Stimulated activated CD8-positive, alpha-beta memory T cell treated with anti-CD3 and anti-CD28 coated beads, Interleukin-15, amount 100 ng/mL, for 4 hours (primary cell): ENCODE measurements at places on chromosomes 6 and 20.

GRCh38 chr20:4937407-4938319 is 63.6 kb downstream of the SLC23A2 start:
- DNase-seq: no peak

DNA sequence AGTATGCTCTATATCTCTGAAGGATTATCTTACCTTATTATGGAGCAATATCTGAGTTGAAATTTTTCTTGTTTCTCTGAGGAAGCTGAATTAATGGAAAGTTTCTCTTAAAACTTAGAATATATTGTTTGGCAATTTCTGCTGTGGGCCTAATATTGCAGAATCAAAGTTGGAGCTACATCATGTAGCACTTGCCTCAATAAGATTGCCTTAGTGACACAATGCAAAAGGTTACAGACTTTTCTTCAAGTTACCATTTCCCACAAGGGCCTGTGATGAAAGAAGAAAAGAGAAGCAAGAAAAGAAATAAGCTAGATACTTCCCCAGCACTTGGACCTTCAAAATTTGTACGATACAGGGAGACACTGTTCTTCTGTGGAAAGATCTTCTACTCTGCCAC is 151.2 kb downstream of the SOBP start:
- no peak for DNase-seq

DNA sequence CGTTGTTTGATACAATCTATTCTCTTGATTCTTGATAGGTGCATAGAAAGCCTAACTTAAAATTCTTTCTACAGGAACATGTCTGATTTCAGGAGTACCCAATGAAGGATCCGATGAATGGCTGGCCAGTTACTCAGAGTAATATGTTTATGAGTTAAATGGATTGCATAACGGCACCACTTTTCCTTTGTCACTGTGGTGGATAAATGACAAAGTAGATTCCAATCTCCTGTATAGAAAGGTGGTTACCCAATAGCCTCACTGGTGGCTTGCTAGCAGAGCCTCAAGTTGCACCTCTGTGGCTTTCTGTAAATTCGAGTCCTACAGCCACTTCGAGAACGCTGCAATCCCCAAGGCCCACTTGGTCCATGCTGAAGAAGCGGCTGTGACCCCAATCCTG is 28.4 kb downstream of the LHFPL5 start:
- DNase-seq: no peak

GRCh38 chr6:131947986-131948661 is 3.0 kb downstream of the CCN2 start:
- no peak for DNase-seq

- DNase-seq: no peak
Observed at GRCh38 chr20:45088247-45088646, 12.7 kb downstream of the KCNS1 start.

DNA sequence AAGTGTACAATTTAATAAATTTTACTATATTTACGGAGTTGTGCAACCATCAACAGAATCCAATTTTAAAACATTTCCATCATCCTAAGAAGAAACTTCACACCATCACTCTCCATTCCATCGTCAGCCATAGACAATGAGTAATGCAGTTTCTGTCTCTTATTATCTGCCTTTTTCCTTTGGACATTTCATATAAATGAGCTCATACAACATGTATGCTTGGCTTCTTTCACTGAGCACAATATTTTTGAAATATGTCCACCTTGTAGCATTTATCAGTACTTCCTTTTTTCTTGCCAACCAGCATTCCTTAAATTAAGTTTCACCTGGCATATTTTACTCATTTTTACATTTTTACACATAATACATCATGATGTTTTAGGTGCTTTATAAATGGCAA is 22.7 kb upstream of the HIVEP1 start:
- no peak for DNase-seq

GRCh38 chr20:57528148-57528547 is 3.2 kb upstream of the CTCFL start:
- DNase-seq: no peak

- no peak for DNase-seq
Observed at GRCh38 chr6:159852877-159853276, 37.9 kb upstream of the MAS1 start.

DNA sequence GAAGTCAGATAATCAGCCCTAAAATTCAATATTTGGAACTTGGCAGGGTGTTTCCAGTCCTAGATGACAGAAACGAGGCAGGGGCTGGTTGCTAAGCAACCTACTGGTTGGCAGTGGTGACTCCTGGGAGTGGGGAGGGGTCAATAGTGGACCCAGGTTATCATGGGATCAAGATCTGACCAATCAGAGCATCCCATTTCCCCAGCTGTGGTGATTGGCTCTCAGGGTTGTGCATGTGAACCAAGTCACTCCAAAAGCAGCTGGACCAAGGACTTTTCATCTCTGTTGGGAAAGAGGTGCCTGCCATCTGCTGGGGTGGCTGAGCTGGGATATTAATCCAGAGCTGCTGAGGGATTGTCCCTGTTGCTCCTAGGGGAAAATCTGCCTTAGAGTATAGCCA is 253.4 kb downstream of the PREX1 start:
- DNase-seq: no peak

- DNase-seq: no peak
Observed at GRCh38 chr20:731891-732560, 36.3 kb downstream of the SLC52A3 start.

DNA sequence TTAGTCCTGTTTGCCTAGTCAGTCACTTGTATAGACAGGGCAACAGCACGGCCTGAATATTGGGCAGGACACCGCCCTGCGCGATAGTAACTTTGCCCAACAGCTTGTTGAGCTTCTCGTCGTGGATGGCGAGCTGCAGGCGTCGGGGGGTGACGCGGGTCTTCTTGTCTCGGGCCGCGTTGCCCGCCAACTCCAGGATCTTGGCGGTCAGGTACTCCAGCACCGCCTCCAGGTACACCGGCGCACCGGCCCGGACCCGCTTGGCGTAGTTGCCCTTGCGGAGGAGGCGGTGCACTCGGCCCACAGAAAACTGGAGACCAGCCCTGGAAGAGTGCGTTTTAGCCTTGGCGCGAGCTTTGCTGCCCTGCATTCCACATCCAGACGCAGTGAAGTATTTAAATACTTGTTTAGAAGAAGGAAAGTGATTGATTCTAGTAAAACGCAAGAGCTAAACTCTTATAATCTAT is 92.8 kb upstream of the BTN3A2 start:
- DNase-seq: no peak

DNA sequence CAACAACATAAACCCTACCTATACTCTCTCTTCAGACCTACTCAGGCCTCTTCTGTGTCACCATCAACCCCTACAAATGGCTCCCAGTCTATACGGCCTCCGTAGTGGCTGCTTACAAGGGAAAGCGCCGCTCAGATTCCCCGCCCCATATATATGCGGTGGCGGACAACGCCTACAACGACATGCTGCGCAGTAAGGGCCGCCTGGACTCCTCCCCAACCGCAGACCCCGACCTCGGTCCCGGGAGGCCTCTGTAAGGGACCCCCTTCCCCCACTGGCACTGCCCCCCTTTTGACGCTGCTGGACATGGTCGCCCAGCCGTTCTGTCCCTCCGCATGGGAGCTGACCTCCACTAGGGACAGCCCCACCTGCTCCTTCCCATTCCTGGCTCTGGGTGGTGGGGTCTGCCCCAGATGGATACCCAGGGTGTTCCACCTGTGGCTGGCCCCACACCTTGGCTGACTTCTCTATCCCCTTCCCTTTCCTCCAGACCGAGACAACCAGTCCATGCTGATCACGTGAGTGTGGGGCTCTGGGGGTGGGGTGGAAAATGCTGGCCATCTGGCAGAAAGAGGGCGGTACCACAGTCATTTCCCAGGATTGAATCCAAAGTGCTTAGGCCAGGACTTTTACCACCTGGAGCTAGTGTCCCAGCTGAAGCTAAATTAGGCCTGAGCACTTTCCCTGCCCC is 25.0 kb downstream of the MYH7B start:
- DNase-seq: no peak

GRCh38 chr6:108671175-108671574 is 110.5 kb downstream of the FOXO3 start:
- no peak for DNase-seq

GRCh38 chr6:41021832-41022231 is 17.2 kb downstream of the UNC5CL start:
- no peak for DNase-seq

GRCh38 chr6:299104-299980 is 7.1 kb downstream of the DUSP22 start:
- DNase-seq: no peak

DNA sequence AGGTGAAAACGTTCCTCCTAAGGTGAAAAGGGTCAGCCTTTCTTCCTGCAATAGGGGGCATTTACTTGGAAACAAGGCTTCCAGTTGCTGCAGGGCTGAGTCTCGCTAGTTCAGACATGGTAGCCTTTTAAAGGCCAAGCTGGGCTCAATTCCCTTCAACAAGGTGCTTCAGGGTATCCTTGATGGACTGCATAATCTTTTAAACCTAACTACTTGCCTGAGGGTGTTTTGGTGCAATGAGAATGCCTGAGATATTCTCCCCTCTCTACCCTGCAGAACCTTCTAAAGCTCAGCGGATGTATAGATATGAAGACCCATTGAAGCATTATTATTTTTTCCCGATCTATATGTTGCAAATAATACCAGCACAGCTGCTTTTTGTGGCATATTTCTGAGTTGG is 416.1 kb downstream of the QKI start:
- no peak for DNase-seq

DNA sequence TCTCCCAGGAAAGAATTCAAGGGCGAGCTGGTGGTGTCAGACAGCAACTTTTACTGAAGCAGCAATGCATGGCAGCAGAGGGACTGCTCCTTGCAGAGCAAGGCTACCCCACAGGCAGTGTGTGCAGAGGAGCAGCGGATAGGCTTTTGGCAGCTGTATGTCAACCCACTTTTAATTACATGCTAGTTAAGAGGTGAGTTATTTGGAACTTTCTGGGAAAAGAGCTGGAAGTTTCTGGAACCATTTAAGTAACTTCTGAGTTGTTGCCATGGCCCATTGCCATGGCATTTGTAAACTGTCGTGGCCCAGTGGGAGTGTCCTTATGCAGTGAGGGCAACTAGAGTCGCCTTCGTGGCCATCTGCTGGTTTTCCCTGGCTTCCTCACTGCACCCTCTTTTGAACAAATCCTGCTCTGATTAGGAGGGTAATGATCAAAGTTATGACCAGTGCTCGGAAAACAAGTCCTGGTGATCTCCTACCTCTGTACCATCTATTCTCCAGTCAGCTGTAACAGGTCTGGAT is 34.0 kb downstream of the BPIFB4 start:
- DNase-seq: no peak

- no peak for DNase-seq
Observed at GRCh38 chr6:42393339-42393738, 58.4 kb downstream of the TRERF1 start.

GRCh38 chr6:139730340-139730974 is 356.0 kb upstream of the CITED2 start:
- no peak for DNase-seq

GRCh38 chr6:62324834-62325233 is 38.8 kb upstream of the KHDRBS2 start:
- no peak for DNase-seq

GRCh38 chr6:15033850-15034203 is 212.0 kb upstream of the JARID2 start:
- DNase-seq: no peak

DNA sequence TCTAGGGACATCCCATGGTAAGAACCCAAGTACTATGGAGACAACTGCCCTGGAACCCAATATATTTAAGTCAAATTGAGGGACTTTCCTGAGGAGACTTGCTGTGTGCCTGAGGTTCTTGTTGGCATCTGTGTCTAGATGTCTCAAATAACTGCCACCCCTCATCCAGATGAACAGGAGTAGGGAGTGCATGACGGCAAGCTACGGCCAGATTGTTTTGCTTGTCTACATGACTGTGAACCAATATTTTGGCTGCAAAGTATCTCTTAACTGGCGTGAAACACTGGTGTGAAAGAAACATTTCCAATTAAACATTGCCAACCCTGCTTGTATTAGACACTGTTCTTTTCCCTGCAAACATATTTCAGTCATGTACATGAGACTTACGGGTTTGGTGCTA is 52.4 kb upstream of the SIM1 start:
- no peak for DNase-seq

DNA sequence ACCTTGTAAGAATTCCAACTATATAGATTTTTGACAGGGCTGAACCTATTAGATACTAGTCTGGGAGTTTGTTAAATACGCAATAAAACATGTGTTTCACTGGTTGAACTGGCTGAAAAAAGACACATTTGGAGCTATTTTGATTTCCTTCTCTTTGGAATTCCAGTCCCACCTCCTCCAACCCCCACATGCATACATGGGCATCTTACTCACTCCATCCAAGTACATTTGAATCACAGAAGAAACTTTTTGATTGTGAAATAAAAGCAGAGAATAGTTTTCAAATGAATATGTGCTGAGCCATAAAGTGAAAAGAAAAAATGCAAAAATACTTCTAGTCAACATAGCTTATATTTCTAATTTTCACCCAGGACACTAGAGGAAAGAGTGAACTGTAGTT is 33.9 kb upstream of the STXBP5 start:
- DNase-seq: no peak

- no peak for DNase-seq
Observed at GRCh38 chr6:89862698-89863097, 31.6 kb upstream of the GJA10 start.

DNA sequence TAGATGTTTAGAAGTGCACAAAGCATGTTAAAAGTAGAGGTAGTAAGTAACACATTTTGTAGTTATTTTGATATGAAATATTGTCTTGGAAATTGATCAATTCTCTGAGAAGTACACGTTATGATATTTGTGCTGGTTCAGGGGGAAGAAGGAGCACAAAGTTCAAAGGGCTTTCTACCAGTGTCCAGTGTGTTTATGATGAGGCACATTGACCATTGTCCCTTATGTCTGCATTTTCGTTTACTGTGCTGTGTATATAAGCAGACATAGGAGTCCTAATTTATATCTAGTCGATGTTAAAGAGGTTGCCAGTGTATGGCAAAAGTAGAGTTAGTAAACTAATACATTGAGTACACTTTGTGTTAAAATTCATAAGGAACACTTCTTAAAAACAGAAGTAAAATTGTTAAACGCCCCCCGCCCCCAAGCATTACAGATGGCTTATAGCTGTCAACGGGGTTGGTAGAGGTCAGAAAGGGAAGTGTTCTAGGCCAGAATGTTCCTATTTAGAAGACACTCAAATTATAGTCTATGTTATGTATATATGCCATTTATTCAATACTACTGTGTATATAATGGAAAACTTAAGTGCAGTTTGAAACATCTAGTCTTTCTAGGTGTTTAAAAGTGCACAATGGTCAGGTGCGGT is 13.3 kb upstream of the HMGN4 start:
- no peak for DNase-seq
